SJSA1 (cell line): ENCODE measurements at places on chromosomes 7 and 10.
A peak's percentile ranks its signal among the peaks of the same experiment; 100 is the strongest.

- DNase-seq = peak; percentile 95
Observed at GRCh38 chr10:132724446-132724845, 61.5 kb downstream of the NKX6-2 start.

GRCh38 chr7:144534196-144534595, 130.7 kb upstream of the NOBOX start:
- no peak for DNase-seq

DNA sequence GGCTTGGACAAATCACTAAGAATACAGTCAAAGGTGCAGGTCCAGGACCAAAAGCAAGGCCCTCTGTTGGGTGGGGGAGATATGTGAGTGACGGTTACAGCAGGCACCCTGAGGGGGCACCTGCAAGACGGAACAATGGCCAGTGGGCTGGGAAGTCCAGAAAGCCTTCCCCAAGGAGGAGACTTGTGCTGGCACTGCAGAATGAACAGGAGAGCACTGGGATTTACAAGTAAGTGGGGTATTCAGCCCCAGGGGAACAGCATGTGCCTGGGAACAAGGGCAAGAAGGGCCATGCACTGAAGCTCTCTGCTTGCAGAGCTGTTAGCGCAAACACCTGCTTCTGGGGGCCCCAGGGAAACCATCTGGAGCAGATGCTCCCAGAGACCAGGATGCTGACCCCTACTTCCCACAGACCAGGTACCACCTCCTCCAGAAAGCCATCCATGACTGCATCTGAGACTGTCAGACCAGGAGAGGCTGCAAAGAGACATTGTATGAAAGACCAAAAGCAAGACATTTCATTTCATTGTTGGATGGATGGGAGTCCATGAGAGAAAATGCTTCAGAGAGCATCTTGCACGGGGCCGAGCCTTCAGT, 24.6 kb upstream of the ZMIZ1 start:
- DNase-seq = no peak

- no peak for DNase-seq
Observed at GRCh38 chr7:137642031-137642430, 204.7 kb downstream of the DGKI start.

DNA sequence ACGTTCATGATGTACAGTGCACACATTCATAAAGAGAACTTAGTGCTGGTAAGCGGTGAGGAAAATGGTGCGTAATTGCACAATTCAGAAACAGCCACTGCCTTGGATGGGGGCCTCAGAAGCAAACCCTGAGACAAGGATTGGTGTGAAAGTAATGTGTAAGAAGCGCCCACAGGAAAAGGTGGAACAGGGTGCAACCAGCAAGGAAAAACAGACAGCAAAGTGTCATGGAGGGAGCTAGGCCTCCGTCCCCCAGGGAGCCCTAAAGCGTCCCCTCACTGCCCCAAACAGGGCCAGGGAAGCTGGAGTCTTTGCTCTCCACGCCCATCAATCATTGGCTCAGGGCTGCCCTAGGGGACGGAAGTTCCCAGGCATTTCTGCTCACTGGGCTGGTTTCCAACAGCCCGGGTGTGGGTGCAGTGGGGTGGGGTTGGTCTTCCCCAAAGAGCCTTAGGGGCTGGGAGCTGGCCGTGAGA, 9.6 kb upstream of the C10orf105 start:
- no peak for DNase-seq

- DNase-seq = no peak
Observed at GRCh38 chr7:26965724-26966123, 101.3 kb upstream of the SKAP2 start.

- no peak for DNase-seq
Observed at GRCh38 chr10:77539147-77539935, 98.3 kb downstream of the KCNMA1 start.

- no peak for DNase-seq
Observed at GRCh38 chr7:112779667-112780066, 10.5 kb downstream of the TMEM168 start.

DNA sequence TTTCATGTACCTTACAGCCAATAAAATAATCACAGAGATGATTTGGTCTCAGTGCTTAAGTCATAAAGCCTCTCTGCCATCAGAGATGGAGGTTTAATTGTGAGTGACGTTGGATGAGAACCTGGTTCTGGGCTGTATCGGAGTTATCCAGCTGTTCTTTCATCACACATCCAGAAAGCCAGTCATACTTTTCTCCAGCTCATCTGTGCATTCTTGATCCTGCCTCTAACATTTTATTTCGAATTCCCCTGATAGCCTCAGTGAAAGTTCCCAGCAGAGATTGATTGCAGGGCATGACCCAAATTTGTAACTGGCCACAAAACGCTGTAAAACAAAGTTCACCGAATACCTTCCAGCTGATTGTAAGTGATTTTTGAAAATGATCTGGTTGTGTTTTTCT, 212.6 kb upstream of the HABP2 start:
- DNase-seq = no peak

DNA sequence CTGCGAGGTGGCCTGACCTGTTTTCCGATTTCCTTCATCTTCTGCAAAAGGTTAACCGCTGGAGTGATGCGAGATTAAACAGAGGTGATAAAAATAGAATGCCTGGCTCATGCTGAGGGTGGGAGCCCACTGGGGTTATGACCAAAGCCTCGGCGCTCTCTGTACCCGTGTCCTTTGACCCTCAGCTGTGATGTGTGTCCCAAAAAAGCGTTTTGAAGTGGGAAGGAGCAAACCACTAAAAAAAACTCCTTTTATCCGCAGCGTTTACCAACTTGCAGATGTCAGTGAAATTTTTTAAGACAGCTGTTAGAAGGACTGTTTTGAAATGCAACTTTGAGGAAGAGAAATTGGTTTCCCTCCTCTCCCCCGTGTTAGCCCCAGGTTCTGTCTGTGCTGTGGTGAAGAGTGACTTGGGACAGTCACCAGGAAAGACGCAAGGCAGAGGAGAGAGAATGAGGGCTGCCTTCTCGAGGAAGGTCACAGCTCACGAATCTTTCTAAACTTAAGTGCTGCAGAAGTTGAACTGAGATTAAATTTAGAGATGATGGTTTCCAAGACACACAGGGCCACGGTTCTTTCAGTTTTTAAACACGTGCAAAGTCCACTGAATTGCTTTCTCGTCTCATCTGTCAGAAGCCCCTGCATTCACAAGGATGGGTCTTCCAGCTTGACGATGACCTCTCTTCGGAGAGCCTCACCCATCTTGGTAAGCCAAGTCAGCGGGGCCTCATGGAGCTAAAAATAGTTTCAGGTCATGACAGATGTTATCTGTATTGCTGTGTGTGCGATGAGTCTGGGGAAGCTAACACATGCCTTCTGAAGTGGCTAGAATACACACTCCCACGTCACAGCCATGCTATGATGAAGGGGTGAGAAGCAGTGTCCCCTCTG, 27.6 kb downstream of the AMZ1 start:
- DNase-seq = no peak

- no peak for DNase-seq
Observed at GRCh38 chr10:27861781-27862180, 116.2 kb upstream of the MKX start.

DNA sequence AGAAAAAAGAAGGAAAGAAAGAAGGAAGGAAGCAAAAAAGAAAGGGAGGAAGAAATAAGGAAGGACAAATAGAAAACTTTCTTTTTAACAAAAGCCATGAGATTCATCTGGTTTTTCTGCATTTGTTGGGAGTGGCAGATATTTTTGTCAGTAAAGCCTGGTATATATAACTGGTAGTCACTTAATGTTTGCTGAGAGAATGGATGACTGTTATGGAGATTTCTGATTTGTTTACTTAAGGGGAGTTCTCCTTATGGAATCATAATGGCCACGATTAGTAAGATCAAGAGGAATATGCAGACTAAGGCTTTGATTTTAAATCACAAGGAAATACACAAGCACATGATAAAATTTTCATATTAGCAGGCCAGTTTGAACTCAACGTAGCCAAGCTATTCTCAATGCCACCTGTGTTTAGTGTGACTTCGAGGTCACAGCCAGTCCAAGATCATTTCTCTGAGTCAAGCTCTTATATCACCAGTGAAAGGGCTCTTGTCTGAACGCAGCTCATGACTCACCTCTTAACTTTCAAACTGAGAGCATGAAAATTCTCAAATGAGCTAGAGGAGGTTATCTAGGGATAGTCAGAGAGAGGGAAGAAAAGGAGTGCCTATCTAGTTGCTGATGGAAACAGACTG, 445.1 kb upstream of the ZMIZ1 start:
- peak; percentile 58 for DNase-seq

GRCh38 chr7:30246392-30246791, 38.0 kb upstream of the ZNRF2 start:
- no peak for DNase-seq

- no peak for DNase-seq
Observed at GRCh38 chr7:13017881-13018280, 330.4 kb downstream of the ARL4A start.

- no peak for DNase-seq
Observed at GRCh38 chr7:78769481-78770101, 683.9 kb downstream of the MAGI2 start.

DNA sequence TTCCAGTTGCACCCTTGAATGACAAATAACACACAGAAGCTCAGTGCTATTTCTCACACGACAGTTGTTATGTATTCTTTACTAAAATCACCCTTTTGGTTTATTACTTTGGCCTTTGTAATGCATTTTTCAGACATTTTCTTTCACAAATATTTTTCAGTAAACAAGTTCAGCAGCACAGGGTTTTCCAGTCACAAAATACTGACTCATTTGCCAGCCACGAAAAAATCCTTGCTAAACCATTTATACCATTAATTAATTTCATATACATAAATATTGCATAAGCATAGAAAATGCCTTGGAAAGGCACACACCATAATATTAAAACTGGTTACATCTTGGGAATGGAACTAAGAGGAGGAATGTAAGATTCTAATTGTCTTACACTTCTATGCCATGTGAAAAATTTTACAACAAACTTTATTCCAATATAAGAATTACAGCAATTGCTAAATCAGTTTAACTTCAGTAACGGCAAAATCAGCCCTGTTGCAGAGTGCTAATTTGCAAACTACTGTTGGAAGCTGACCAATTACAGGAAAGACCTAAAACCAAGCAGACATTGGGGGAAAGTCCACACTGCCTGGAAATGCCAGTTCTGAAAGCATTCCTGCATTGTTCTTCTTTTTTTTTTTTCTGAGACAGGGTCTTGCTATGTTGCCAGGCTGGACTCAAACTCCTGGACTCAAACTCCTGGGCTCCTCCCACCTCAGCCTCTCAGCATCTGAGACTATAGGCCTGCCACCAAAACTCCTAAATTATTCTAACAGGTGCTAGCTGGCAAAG, 31.6 kb upstream of the PBLD start:
- DNase-seq = no peak

DNA sequence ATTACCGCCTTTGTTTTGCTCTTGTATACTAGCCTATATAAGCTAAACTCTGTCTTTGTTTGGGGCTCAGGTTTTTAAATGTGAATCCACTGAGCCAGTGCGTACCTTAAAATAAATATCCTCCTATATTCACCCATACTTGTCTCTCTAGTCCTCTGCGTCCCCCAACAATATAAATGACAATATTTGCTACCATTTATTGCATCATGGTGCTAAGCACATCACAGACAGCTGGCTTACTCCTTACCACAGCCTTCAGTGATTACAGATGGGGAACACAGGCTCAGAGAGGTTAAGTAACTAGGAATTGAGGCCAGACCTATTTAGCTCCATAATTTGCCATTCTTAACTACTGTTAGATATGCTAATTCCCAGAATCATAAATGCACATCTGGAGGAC, 3.4 kb upstream of the ADCK2 start:
- DNase-seq = no peak

DNA sequence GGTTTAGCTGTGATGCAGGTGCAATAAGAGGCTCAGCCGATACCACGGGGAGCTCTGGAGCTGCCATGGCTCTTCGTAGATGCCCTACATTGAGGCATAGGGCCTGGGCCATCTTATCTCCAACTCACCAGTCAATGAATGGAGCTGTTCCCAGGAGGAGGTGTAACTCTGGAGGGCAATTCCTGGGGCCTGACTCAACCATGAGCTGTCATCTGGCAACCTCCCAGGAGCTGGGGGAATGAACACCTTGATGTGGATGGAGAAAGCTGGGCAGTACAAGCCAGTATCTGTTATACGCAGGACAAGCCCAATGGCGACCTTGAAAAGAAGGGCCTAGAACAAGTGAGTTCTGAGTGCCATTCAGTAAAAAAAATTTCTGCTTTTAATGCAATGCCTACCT, 224.0 kb upstream of the PLXDC2 start:
- DNase-seq = no peak

- no peak for DNase-seq
Observed at GRCh38 chr7:45606931-45607330, 32.8 kb downstream of the ADCY1 start.

DNA sequence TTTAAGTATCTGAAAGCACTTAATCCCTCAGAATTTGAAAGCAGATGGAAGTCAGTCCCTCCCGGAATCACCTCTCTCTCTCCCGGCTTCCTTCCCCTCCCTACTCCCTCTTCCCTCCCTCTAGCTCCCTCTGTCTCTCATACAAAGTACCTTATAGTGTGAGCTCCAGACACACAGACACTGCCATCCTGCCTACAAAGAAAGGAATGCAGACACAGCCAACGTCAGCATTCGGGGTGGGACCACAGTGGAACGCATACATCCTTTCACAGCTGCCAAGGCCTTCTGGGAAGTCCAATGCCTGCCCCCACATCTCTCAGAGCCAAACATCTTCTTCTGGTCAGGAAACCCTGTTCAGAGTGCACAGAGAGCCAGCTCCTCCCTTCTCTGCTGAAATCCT, 9.3 kb downstream of the NOD1 start:
- DNase-seq = peak; percentile 91

DNA sequence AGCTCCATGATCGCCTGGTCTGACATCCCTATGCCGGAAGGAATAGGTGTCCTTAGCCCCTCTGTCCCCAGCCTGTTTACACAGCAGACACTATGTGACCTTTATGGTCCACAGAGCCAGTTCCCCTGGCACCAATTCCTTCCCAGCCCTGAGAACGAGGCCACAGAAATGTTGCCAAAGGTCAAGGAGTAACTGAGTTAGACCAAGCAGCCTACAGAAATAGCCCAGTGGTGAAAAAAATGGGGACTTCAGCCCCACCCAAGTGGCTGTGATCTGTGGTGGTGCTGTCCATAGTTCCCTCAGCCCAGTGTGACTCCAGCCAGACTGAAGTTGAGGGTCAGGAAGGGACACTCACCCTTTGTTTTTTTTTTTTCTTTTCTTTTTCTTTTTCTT, 2.5 kb downstream of the PGAM2 start:
- DNase-seq = no peak

GRCh38 chr10:49296382-49296781, 2.6 kb upstream of the C10orf71 start:
- DNase-seq = no peak

DNA sequence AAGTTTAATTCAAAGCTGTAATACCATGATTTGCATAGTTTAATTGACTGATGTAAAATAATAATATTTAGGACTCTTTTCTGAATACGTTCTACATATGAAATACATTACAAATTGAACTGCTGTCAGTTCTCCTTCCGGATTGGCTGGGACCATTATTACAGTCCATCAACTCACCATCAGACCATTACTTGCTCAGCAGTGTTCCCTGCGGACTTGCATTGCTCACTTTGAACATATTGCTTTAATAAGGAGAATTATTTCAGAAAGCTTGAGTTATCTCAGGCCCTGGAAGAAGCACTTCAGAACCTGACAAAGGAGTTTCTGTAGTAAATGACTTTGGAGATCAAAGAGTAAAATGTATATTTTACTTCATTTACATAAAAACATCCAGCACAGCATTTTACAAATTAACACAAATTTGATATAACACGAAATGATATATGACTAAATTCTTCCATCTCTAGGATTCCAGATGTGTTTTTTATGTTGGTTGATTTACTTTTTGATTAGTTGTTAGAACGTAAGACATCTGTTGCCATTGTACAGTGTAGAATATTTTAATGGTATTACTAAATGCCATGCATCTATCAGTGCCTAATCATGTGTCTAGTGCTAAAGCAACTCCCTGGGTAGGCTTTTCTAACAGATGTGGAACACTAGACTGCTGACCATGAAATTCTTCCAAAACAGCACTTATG, 418.5 kb upstream of the SEMA3A start:
- no peak for DNase-seq
